GM13977 (cell line): ENCODE measurements at places on chromosomes 1 and 21.
A peak's percentile ranks its signal among the peaks of the same experiment; 100 is the strongest.

DNA sequence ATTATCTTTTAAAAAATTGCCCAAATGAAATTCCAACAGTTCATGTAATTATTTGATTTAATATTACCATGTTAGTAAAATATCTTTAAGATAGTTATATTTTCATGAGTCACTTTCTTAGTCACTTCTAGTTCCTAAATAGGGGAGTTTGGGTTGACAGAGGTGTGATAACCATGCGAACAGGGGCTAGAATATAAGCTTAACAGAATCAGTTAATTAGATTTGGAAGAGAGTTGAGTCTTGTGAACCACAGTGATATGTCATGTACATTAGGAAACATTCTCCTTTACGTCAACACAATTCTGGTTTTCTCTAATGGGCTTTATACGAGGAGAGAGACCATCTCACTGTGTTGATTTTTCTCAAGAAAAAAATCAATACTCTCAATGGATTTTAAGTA lies 64.8 kb upstream of the ZNF281 start:
- no peak for DNase-seq

GRCh38 chr21:27799861-27800260 lies 833.0 kb upstream of the ADAMTS5 start:
- no peak for DNase-seq

DNA sequence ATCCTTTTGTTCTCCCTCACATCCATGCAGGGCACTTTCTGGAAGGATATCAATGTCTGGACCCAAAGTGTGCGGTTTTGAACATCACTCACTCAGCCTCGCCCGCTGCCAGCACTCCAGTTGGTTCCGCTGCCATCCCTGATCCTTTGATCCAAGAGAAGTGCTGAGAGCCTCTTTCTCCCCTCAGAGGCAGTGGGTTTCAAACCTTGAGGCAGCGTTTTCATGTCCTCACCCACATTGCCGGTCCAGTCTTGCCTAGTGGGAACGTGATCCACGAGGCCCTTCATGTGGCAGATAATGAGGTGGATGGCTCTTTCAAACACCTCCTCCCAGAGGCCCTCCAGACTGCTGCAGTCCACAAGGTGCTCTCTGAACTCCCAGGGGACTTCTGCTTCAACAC lies 122.2 kb downstream of the ACTL8 start:
- DNase-seq = no peak

DNA sequence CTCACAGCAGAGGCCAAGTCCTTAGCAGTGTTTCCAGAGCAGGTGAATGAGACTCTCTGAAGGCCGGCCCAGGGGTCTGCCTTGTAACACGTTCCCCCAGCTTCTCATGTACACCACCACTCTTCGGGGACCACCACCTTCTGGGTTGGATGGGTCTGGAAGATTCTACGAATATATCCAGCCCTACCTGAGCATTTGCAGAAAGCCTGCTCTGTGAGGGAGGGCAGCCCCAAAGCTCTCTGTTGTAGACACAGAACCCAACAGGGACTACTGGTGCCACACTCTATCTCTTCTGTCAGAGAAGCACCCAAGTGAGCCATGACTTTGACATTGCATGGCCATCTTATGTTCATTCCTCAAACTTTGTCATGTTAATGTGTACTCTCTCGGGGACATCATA lies 61.8 kb downstream of the CD247 start:
- DNase-seq = no peak

DNA sequence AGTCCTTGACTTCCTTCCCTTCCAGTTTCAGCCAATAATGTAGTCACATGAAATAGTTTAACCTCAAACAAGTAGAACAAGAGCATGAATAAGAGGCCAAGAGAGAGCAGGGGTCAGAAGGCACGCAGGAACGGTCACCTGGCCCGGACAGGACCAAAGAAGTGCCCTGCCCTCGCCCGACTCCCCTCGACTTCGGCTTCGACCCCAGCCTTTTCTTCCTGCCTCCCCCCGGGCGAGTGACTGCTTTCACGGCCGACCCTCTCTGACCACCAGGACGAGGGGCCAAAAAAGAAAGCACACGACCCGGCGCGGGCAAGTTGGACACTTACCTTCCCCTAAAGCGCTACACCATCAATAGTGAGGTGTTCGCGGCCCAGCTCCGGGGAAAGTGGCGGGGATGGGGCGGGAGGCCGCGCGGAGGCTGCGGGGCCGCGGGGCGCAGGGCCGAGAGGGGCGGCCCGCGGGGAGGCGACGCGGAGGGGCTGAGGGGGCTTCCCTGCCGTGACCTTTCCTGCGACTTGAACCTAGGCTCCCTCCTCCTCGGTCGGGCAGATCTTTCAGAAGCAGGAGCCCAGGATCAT lies 519 bp downstream of the RERE start:
- peak; percentile 41 for DNase-seq

DNA sequence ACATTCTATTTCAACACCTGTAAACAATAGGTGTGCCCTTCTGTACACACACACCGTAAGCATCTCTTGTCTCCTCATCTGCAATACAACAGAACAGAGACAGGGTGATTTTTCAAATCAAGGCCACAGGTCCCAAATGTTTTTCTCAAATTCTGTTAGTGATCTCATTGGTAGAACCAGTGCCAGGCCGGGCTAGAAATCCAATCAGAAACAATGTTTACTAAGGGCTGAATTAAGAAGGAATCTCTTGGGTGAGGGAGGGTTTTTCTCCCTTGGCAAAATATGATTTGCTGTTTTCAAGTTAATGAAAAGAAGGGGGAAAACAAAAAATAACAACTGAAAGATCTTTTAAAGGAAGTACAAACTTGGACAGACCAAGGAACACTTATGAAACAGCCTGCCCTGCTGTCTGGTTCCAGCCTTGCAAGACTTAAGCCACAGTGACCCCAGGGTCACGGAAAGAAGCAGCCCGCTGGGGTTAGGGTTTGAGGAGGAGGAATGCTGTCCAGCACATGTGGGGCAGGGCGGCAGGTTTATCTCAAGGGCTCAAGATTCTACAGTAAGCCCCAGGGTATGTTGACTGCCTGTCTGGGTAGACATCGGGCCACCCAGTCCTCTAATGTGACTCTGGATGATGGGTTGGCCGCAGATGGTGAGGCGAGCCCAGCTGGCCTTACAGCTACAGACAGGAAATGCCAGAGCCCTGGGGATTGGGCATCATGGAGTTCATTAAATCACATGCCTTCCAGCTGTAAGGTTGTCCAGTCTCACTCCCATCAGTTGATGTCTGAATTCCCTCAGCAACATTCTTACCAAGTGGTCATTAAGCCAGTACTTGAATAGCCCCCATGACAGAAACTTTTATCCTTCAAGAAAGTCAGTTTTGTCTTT lies 73.3 kb upstream of the SLC44A3 start:
- DNase-seq = no peak

DNA sequence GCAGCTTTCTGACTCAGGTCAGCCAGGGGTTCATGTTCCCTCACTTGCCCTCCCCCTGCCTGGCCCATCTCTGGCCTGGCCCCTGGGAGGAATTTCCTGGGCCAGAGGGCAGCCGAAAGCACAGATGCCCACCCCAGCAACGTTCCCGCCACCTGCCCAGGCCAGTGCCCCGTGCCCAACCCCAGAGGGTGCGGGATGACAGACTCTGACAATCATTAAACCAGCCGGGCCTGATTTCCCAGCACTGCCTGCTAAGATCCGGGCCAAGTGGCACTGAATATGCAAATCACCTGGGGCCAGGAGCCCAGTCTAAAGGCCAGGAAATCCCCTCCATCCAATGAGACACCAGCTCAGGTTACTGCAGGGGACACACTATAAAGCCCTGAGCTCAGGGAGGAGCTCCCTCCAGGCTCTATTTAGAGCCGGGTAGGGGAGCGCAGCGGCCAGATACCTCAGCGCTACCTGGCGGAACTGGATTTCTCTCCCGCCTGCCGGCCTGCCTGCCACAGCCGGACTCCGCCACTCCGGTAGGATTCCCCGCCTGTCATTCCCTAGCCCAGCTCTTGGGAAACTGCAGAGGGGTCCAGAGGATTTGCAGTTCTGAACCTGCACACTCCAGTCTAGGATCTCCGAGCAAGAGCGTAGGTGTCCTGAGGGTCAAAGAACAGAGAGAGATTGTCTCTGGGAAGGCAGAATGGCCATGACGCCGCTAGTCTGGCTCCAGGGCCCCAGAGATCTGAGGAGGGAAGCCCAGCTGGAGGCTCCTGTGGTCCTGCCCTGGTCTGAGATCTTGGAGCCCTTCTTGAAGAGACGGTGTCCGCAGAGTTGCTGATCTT lies at the start of gene ELF3:
ELF3 (plus strand) TSS at position 408 of the 836 bp plus-strand sequence. CDS start 550 bp downstream, outside the sequence.
- peak; percentile 78 for DNase-seq

DNA sequence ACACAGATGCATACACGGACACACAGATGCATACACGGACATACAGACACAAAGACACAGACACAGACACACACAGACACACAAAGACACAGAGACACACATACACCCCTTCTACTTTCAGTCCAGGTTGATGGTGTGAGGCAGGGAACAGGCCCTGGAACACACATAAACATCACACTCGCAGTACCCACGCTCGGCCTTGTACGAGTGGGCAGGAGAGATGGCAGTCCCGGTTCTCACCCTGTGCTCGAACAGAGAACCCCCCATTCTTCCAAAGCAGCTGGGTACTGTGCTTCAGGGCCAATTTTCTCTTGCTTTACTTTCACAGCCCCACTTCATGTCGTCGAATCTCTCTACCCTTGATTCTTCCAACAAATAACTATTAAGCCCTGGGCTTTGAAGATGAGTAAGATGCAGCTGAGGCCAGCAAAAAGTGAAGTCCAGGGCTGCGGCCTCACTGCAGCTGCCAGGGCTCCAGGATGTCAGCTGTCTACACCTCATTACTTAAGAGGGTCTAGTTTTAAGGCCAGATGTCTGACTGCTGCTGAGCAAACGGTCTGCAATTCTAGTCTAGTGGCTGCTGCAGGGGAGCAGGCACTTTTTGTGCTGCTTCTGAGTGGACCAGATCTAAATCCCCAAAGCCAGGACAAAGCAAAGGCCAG lies 90.1 kb downstream of the PGBD5 start:
- no peak for DNase-seq

GRCh38 chr1:117370071-117370470 lies 2.8 kb downstream of the MAN1A2 start:
- no peak for DNase-seq

- no peak for DNase-seq
Observed at GRCh38 chr21:25361097-25361496, 246.2 kb downstream of the MRPL39 start.

DNA sequence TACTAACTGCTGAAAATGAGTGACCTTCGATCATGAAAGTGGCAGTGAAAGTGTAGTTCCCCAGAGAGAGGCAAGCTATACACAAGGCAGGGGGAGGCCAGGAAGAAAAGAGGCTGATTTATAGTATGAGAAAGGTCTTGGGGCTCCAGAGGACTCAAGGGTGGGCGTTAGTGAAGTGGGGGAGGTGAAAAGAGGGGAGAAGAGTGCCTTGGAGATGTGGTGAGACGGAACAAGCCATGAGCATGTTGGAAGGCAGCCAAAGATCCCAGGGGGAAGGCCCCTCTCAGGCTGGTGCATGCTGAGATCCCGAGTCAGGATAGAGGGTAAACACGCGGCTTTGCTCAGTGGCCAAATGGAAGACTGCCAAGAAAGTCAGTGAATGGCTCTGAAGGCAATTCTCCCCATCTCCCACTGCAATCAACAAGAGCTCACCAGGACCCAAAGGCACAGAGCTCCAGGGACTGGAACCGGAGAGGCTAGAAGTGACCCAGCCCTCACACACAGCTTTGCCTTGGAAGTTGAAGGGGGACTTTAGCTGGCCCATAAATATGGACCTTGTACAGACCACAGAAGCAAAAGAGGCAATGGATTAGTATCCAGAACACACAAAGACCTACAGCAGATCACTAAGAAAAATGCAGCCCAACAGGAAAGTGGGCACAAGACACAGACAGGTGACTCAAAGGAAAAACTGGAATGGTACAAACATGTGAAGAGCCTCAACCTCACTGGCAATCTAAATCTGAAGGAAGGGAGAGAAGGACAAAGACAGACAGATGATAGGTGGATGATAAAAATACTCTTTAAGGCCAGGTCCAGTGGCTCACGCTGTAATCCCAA lies 49.6 kb downstream of the HSF2BP start:
- DNase-seq = no peak
